ENCODE measurements at places on chromosomes 3 and 15. TPM values are rescaled to one million over a fixed set of nuclear protein-coding genes. Genes with fewer than 3 reads are reported as not detected.

Gene IQCF5
- not detected for total RNA-seq

Gene TMEM266
- 0.36 TPM for total RNA-seq

Gene GPR87
- total RNA-seq = 15.5 TPM

Gene FSD2
- not detected for total RNA-seq

Gene WDR49
- total RNA-seq = 0.43 TPM

Gene HMCES
- 27.4 TPM for total RNA-seq

Gene TMEM207
- total RNA-seq = not detected

Gene RPUSD2
- total RNA-seq = 10.9 TPM

Gene COL6A6
- total RNA-seq = 0.09 TPM

Gene OR5K2
- not detected for total RNA-seq

Gene MME
- total RNA-seq = 55.5 TPM

Gene RLBP1
- not detected for total RNA-seq

Gene FBXO40
- total RNA-seq = not detected

Gene SH2D7
- total RNA-seq = not detected

Gene SKOR1
- total RNA-seq = not detected

Gene SACM1L
- total RNA-seq = 41.2 TPM

Gene SNTN
- not detected for total RNA-seq

Gene IL16
- total RNA-seq = 0.36 TPM

Gene NAALADL2
- total RNA-seq = 3.3 TPM

Gene DNAJC17
- 21.0 TPM for total RNA-seq

Gene SNAP23
- 124 TPM for total RNA-seq

Gene BAHD1
- 30.4 TPM for total RNA-seq

Gene STAB1
- total RNA-seq = not detected

Gene ATP13A5
- total RNA-seq = not detected

Gene RTP1
- total RNA-seq = not detected

Gene OXSR1
- 83.1 TPM for total RNA-seq

Gene EPHA3
- total RNA-seq = 5.0 TPM

Gene MITF
- 6.2 TPM for total RNA-seq

Gene ACSBG1
- total RNA-seq = not detected

Gene PCLAF
- 2.5 TPM for total RNA-seq

Gene POLG
- 48.5 TPM for total RNA-seq

Gene GP9
- not detected for total RNA-seq
